ENCODE measurements at places on chromosomes 16 and 17. TPM values are rescaled to one million over a fixed set of nuclear protein-coding genes. Genes with fewer than 3 reads are reported as not detected.

DNAH9 gene
- total RNA-seq, result not detected

UMOD gene
- total RNA-seq, result not detected

TBC1D28 gene
- not detected for total RNA-seq

PDILT gene
- total RNA-seq, result not detected

LAT gene
- 6.1 TPM for total RNA-seq

SPHK1 gene
- total RNA-seq, result 62.2 TPM

AOC2 gene
- total RNA-seq, result 2.2 TPM

TMC8 gene
- 0.68 TPM for total RNA-seq

KRTAP1-5 gene
- not detected for total RNA-seq

SDK2 gene
- 0.56 TPM for total RNA-seq

FNDC8 gene
- total RNA-seq, result not detected

NLRC3 gene
- total RNA-seq, result not detected

PDIA2 gene
- 0.58 TPM for total RNA-seq

EVPLL gene
- not detected for total RNA-seq

SLC16A6 gene
- 0.76 TPM for total RNA-seq

CORO6 gene
- 5.2 TPM for total RNA-seq

OR4D1 gene
- total RNA-seq, result 0.02 TPM
